CD4-positive, alpha-beta T cell treated with Interleukin-15 for 4 hours (primary cell): ENCODE measurements at places on chromosomes 12 and 14.

- no peak for DNase-seq
These were observed 158.5 kb downstream of the PRKCH start for GRCh38 chr14:61479746-61480502.

- no peak for DNase-seq
These were observed 47.7 kb downstream of the BCL11B start for GRCh38 chr14:99224116-99224910.

- no peak for DNase-seq
These were observed 172.2 kb upstream of the DDHD1 start for GRCh38 chr14:53325176-53325806.

DNA sequence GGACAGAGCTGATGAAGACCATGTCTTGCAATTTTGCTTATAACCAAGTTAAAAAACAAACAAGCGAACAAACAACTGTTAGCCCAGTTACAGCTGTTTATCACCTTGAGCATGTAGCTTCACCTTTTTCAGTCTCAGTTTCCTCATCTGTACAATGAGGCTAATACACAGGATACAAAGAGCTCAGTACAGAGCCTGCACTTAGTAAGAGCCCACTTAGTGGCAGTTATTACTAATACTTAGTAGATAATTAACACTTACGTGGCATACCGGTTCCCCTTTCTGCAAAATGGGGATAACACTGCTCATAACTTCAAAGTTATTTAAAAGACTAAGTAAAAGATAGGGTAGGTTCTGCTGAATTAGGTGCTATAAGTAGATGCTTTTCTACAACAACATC is 228.0 kb downstream of the MON2 start:
- no peak for DNase-seq

DNA sequence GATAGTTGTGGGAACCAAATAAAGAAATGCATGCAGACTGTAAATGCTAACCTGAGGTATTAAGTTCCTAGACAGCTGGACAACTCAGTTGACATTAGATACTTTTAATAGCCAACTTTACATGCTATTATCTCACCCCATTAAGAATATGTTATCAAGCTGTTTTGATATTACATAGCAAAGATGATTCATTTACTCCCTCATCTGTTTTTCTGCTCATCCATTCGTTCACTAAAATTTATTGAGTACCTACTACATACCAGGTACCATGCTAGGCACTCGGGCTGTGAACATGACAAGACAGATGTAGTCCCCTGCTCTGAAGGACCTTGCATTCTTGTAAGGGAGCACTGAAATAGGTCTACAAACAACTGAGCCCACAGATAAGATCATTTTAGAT is 192.4 kb downstream of the DACT1 start:
- DNase-seq = no peak

DNA sequence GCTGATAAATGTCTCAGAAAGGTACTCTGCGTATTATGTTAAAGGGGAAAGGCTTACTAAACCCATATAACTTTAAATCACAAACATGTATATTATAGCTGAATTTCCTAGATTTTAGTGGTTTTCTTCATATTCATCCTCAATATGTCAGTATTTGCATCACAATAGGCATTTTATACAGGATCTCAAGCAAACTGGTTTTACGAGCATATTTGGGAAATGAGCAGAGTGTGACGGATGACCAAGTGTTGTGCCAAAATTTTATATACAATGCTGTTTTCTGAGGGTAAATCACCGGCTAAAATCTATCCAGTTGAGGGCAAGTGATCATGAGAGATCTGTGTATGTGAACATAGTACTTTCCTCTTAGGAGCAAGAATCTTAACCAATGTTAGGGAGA is 8.4 kb downstream of the CPM start:
- DNase-seq = no peak

- DNase-seq = no peak
These were observed 270.6 kb downstream of the PAWR start for GRCh38 chr12:79420146-79420618.

DNA sequence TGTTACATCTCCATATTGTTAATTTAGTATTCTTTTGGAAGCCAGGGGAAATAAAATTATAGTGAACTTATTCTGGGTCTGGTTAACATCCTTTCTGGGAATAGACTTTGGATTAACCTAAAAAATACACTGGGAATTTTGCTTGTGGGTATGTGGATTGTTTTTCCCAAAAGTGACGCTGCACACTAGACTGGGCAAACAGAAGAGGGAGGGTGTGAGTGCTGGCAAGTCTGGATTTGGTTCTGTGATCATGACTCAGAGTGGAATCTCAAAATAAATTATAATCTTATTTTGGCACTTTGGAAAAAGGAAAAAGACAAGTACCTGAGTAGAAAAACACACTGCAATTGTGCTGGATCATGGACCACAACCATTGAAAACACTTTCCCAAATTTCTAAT is 15.2 kb upstream of the LUM start:
- DNase-seq = no peak

- no peak for DNase-seq
These were observed 206.5 kb downstream of the EFCAB11 start for GRCh38 chr14:89748004-89748403.

DNA sequence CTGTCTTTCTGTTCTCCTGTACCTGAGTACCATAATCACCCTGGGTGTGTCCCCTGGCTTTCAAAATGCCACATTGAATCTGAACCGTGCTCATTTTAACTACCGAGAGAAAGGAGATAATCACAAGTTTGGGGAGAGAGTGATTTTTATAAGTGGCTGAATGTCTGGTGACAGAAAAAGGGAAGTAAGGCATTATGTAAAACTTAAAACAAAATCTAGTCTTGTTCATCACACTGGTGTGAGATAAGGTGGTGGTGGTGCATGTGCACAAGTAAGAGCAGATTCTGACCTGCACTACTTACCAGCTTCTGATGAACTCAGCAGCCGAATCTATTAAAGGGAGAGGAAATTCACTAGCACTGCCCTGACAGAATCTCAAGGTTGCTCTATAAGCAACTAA is 56.3 kb downstream of the SPPL3 start:
- no peak for DNase-seq

DNA sequence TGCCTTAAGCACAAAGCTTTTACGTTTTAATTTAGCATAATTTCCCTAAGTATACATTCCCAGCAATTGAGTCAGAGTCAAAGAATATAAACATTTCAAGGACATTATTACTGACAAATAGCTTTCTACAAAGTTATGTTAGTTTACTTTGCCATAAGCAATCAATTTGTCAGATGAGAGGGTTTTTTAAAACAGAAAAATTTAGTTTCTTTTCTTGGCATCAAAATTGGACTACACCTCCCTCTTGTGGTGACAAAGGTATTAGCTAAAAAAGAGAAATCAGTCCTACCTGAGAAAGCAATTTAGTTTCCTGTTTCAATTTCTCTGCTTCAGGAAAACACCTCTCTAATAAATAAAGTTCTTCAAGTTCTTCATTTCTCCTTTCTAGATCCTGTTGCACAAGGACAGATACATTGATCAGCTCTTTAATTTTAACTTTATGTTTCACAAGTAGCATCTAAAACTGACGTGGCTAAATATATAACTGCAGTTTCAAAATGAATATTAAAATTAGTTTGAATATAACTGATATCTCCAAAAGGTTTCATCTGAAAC is 39.9 kb downstream of the DNAI7 start:
- DNase-seq = peak; percentile 55

- no peak for DNase-seq
These were observed 16.2 kb downstream of the MVK start for GRCh38 chr12:109589691-109590245.

- no peak for DNase-seq
These were observed 102.1 kb downstream of the KCNH5 start for GRCh38 chr14:62943202-62943601.

GRCh38 chr12:40620564-40621019 is 71.6 kb upstream of the CNTN1 start:
- DNase-seq = no peak
